ENCODE measurements at places on chromosomes 2 and 18.

DNA sequence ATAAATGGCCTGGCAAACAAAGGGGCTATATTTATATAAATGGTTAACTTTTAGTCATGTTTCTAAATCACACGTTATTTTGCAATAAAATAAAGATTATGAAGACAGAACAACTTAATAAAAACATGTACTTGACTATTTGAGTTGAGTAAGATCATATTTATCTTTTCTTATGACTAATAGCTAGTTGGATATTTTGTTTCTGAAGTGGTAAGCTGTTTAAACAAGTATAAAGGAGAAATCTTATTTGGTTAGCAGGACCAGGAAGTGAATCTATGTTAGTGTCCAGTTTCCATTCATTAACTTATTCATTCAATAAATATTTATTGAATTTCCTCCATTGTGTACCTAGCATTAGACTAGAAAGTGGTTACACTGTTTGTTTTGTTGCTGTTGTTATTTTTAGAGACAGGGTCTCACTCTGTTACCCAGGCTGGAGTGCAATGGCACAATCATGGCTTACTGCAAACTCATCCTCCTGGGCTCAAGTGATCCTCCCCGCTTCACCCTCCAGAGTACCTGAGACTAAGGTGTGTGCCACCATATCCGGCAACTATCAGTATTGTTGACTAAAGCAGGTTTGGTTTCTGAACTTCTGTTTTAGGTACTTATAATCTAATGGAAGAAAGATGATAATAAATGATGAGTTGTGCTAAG lies 312.6 kb downstream of the DPP10 start:
- no peak for DNase-seq

DNA sequence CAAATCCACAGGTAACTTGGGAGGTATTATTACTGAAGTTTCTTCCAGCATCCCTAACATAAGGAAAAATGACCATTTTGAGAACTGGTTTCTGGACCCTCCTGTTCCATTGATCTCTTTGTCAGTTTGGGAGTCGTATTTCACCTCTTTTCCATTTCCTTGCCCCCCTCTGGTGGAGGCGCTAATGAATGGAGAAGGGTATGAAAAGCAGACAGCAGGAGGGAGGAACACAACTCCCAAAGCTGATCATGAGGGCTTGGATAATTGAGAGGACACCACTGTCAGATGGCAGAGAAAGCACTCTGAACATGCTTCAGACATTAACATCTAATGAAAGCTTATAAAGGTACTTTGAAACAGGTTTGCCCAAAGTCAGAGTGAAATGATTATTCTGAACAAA lies 56.6 kb upstream of the TLK1 start:
- no peak for DNase-seq

DNA sequence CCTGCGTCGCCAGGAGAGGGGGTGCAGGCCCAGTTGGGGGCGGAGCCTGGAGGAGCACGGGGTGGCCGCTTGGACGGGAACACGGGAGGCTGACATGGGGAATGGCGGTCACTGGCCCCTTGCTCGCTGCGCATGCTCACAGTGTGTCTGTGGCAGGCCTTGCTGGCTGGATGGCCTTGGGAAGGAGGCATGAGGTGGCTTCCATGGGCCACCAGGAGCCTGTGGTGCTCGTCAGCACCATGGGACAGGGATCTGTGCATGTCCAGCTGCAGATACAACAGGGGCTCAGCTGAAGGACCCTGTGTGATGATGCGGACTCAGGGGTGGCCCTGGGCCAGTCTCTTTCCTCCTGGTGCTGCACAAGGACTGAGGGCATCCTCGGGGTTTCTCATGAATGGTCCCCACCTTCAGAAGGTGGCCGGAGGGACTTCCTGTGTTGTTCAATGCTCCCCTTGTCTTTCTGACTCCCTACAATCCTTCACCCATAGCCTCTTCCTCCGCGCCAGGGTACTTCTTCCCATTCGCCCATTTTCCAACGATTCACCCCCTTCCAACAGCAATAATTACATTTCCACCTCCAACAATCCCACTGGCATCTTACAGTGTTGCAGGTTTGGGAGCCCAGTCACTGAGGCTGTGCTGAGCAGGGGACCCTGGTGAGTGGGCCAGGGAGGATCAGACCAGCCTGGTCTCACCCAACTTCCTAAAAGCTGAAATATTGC lies 3.4 kb upstream of the SP140L start:
- DNase-seq = no peak

GRCh38 chr2:25833566-25833965 lies 44.7 kb downstream of the ASXL2 start:
- DNase-seq = no peak

DNA sequence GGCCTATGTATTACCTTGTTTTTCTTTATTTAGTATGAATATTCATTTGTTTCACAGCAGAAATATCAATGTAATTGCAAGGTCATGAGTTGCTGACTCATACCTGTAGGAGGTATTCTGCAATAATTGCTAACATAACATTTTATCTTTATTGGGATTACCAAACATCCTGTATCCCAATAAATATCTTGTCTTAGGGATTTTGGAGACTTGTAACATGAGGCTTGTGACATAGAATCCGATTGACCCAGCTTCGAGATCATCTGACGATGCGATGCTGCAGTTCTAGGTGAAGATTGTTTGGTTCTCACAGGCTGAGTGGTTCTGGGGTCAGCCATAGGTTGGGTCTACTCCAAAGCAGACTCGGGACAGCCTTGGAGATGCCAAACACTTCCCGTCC lies 133.4 kb upstream of the RND3 start:
- DNase-seq = no peak
